ENCODE measurements at places on chromosomes 12 and 14.

GRCh38 chr14:99459481-99460100 lies 21.1 kb downstream of the SETD3 start:
- DNase-seq, result no peak

GRCh38 chr14:65790172-65790815 lies 377.8 kb downstream of the FUT8 start:
- DNase-seq, result peak; percentile 89

DNA sequence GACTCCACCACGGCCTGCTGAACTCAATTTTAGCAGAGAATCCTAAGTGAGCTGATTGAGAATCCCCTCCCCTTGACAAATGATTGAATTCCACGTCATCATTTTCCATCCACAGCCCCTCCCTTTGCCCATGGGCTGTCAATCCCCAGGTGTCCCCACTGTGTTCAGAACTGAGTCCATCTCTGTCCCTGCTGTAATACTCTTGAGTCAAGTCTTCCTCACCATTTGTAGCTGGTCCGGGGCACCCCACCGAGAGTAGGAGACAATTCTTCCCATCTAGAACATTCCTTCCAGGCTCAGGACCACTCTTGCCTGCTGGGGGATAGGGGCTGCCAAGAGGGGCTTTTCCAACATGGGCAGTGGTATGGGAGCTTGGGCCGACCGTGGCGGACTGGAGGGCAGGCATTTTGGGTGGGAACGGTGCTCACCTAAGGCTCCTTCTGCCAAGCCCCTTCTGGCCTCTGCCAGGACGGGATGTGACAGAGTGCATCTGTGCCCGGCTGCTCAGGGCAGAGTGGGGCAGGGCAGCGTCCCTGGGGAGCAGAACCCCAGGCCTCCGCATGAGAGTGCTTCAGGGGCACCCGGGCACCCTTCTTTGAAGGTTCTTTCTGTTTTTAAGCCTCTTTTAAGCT lies 218.1 kb upstream of the RTL1 start:
- no peak for DNase-seq

DNA sequence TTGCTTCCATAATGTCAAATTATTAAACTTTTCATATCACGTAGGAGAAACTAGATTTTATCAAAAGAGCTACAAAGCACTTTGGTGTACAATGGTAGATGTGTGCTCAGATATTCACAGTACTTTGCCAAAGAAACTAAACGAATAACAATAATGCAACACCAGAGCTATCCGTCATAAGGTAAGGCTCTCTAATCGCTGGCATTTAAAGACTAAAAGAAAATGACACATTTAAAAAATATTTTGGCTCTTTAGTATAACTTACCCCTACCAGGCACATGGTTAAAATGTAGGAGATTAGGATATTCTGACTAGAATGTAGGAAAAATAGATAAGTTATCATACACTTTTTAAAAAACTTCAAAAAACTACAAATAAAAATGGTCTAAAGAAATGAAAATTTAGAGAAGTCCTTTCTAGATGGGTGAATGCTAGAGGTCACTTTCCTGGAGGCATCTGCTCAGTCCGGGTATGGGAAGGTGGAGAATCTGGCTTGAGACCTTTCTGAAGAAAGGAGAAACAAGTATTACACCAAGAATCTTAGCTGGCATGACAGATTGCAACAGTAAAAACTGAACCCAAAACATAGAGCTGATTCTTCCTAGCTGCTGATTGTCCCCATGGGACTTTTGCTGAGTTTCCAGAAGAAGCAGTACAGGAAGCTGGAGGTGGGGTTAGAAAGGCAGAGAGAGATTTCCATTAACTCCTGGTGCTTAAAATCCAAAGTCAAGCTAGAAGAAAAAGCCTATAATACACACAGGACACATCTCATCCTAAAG lies 67.9 kb downstream of the FAR2 start:
- DNase-seq, result no peak

GRCh38 chr12:71014180-71014785 lies 93.7 kb upstream of the PTPRR start:
- DNase-seq, result peak; percentile 3

DNA sequence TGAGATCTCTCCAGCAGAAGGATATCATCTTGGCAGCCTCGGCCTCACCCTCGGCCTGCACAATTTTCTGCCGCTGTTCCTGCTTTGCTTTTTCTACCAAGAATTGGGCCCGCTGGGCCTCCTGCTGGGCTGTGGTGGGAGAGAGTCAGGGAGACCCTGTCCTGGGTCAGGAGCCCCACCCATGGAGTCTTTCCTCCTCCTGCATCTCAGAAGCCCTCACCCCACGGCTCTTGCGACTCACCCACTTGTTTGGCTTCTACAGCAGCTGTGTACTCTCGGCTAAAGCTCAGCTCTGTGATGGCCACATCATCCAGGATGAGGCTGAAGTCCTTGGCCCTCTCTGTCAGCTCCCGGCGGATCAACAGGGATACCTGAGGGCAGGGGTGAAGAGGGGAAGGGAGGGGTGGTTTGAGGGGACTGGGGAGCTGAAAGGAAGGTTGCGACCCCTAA lies 2.8 kb downstream of the PHB2 start:
- DNase-seq, result no peak

DNA sequence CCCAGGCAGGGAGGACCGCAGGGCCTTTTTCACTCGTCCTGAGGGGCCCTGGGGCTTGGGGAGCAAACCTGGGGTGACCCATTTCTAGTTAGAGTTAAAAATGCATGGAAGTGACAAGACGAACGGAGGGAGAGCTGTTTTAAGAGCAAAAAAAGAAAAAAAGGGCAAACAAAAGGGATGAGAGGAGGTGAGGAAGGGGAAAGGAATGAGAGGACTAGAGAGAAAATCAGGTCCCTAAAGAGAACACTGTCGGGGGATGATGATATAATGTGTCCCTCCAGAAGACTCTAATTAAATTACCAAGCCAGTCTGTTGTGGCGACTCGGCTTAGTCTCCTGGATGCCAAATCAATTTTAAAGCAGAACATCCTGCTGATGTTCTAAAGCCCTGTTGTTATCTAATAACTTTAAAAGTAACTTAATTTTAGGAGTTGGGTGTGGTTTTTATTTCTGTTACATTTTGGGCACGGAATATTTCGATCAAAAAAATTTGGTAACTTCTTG lies 1.1 kb downstream of the ANO6 start:
- DNase-seq, result no peak

DNA sequence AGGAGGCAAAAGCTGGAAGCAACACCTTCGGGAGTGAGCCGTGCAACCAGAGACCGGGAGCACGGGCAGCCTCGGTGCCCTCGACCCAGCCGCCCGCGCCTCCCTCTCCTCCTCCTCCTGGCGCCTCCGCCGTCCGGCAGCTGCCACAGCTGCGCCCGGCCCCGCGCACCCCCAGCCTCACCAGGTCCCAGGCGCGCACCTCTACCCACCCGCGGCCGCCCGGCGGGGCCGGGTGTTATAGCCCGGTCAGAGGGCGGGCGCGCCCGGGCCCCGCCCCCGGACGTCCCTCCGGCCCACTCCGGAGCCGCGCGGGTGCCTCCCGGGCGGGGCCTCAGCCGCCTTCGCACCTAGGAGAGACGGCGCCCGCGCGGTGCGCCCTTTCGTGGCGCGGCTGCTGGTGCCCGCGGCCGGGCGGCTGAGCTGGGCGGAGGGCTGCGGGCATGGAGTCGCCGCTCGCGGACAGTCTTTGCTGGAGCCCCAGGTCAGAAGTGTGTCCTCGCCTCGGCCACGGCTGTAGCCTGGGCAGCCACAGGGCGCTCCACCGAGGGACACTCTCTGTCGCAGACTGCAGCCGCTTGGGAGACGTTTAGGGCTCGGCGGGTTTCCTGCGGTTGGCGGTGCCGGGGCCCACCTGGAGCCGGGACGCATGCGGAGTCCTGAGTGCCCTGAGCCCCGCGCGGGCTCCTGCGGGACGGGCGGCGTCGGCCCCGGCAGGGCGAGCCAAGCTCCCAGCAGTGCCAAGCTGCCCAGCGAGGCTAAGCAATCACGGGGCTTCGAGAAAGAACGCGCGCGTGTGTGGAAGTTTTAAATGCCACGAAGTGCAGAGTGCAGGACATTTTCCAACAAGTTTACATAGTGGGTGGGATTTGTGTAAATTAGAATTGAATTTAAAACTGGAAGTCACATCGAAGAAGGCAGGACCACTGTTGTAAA lies at the start of gene CPM:
TSS of gene CPM (minus strand) at position 211 of the 933 bp plus-strand sequence. CDS start 334 bp downstream, outside the sequence.
- no peak for DNase-seq

GRCh38 chr14:74207943-74208342 lies 31.3 kb upstream of the VSX2 start:
- peak; percentile 37 for DNase-seq

DNA sequence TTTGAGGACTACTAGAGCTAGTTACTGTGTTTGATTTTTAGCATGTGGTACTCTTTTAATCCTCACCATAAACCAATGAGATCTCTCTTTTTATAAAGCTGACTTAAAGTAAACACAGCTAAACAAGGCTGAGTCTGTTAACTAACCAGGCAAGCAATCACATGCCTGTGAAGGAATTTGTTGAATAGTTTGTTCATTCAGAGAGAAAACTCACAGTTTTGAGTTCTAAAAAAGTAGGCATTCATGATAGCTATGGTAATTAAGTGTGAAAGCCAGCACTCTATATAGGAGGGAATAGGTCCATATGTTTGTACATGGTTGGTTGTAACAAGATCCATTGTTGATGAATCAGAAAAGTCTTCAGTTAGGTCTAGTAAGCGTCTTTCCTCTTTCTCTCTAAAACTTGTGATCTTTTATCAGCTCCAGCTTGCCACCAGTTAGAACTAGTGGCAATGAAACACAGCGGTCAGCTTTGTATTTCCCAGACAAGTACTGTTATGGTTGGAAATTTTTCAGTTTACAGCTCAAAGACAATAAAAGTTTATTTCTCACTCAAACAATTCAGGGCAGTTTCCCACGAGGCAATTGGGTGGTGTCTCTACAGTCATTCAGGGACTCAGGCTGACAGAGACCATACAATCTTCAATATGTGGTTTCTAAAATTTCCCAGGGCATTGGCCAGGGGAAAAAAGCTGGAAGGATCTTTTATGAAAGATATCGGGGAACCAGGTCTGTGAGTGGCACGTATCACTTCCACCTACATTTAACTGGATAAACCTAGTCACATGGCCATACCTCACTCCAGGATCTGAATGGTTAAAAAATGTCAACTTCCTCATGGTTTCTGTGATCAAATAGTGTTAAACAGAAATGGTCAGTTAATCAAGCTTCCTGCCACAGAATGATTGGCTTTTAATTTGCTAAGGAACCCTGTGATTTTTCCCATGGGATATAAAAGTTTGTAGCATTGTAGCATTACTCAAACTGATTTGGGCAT lies 203.1 kb downstream of the KIF21A start:
- DNase-seq, result no peak

GRCh38 chr12:10965476-10965875 lies 21.2 kb downstream of the TAS2R50 start:
- no peak for DNase-seq

- no peak for DNase-seq
Observed at GRCh38 chr12:89070603-89071002, 281.7 kb downstream of the DUSP6 start.

DNA sequence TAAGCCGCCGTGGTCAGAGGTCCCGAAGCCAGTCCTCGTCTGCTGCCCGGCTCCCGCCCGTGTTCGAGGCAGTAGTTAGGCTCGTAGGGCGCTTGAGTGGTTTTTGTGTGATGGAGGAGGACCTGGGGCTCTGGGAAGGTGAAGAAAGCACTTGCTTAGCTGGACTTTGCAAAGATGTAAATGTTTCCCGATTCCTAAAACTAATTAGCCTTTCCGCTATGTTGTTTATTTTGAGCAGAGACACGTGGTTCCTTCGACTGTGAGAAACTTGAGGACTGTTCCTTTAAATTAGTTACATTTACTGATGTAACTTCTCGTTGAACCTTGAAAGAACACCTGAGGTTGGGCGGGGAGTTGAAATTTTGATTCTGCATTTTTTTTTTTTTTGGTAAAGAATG lies 33.9 kb downstream of the MIA2 start:
- DNase-seq, result no peak

DNA sequence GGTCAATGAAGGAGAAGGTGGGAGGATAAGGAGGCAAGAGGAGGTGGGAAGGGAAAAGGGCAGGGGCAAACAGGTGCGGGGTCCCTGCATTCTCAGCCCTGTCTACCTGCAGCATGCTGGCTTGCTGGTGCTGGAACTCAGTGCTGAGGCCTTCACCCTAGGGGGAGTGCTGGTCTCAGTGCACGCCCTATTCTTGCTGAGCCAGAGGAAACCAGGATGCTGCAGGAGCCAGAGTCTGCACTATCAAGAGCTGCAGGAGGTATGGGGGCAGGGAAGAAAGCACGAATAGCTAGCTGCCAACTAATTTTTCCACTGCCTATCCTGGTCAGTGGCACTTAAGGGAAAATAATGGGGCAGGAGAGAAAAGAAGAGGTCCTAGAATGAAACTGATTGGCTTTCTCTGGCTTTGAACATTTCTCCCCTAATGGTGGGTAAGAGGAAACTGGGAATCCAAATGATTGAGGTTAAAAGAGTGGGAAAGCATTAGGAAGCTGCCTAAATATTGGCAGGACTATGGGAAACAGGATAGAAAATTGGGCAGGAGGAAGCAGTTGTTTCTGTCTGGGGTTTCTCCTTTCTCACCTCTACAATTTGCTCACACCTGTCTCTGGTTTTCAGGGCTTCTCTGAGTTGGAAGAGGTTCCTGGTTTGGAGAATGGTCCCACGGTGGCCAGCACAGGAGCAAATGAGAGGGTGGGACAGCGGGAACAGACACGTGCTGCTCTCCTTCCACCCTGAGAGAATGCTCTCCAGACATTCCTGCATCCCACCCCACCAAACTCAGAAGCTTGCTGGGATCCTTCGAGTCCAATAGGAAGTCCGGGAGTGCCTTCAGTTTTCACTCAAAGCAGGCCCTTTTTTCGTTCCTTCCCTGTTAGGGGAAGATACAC lies 1.9 kb downstream of the TMEM253 start:
- no peak for DNase-seq

DNA sequence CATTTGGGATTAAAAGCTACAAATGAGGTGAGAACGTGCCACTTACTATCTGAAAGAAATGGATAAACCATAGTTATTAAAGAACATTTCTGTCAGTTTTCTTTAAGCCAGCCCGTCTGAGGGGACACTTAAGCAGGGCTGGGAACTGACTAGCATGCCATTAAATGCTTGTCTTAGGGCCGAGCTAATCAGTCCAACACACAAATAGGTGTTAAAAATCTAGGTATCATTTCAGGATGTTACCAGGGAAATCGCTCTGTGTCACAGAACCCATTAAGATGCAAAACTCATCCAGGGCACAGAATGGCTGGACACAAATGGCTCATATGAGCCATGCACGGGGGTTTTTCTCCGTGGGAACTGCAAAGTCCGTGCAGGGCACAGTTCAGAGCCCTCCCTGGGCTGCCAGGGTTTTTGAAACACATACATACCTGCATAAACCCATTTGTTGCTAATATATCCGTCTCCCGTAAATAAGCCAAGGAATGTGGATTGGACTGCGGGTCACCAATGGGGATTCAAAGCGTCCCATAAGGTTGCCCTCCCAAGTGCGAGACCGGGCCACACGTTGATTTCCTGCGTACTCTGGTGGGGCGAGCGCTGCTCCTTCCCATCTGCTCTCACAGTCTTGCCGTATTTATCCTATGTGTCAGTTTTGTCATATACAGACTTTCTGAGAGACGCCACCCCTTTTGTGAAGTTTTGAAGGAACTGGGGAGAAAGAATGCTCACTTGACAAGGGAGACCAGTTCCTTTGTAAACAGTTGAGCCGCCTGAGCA lies 5.4 kb upstream of the GSC start:
- DNase-seq, result no peak

GRCh38 chr14:50822501-50823042 lies 8.4 kb downstream of the NIN start:
- DNase-seq, result no peak
